ENCODE measurements at places on chromosomes 4 and X. TPM values are rescaled to one million over a fixed set of nuclear protein-coding genes. Genes with fewer than 3 reads are reported as not detected.

Gene C4orf33
- 18.3 TPM for total RNA-seq

Gene KLB
- not detected for total RNA-seq

Gene GAB1
- total RNA-seq = not detected

Gene DGKK
- total RNA-seq = not detected

Gene TRIML2
- not detected for total RNA-seq

Gene CENPE
- 35.8 TPM for total RNA-seq

Gene BMX
- not detected for total RNA-seq

Gene IRF2
- 31.2 TPM for total RNA-seq

Gene MAPK10
- total RNA-seq = 0.54 TPM

- DNase-seq = no peak
These were observed 1005.9 kb upstream of the PABPC4L start for GRCh38 chr4:135207531-135207930.

DNA sequence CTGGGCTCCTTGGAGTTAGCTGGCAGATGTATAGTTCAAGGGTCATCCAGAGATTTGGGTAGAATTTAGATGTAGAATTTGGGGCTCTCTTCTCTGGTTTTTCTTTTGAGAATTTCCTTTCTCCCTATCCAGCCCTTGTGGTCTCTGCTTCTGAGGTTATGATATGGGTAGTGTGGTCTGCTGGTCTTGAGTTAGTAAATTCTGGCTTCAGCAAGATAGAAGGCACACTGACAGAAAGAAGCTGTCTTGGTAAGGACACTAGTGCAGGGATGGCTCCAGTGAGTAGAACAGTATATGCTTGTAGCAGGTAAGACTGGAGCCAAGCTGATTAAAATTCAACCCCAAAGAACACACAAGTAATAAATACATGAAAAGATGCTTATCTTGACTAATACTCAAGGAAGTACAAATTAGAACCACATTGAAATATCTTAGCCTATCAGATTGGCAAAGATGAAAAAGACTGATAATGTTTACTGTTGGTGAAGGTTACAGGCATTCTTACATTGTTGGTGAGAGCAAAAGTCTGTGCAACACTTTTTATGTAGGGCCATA, 2.1 kb upstream of the IL9R start:
- DNase-seq = no peak

GRCh38 chr4:120001850-120002249, 64.8 kb downstream of the MAD2L1 start:
- DNase-seq = no peak

- DNase-seq = no peak
These were observed 72.8 kb downstream of the MANBA start for GRCh38 chr4:102687982-102688433.

DNA sequence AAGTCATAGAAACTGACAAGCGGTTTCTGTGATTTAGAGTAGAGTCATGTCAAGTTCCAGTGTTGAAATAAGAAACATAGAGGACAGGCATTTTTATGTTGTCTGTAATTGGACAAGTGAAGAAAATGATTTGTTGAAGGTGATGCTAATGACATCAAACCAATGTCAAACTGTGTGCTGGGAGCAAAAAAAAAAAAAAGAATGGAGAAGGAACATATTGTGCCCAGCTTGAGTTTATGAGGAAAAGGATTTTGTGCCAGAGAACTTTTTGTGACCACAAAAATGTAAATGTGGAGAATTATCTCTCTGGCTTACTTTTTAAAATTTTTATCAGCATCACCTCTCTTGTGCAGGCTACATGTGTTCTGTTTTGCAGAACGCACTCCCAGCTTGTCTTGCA, 495.7 kb downstream of the RAPGEF2 start:
- no peak for DNase-seq

DNA sequence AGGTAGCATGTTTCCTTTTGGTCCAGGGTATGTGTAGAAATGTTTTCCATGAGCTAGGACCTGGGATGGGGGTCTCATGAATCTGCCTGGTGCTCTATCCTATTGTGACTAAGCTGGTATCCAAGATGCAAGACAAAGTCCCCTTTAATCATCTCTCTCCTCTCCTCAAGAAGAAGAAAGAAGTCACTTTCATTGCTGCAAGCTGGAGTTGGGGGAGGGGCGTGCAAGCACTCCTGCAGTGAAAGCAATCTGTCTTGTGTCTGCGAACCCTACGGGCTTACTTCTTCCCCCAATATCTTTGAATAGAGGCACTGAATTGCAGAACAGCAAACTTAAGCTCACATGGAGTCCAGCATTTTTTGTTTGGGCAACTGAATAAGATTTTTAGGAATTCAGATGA, 27.2 kb upstream of the GRPR start:
- DNase-seq = no peak

GRCh38 chr4:121726642-121727268, 30.0 kb upstream of the ANXA5 start:
- peak; percentile 50 for DNase-seq

- DNase-seq = no peak
These were observed 52.5 kb downstream of the LHFPL1 start for GRCh38 chrX:112627206-112627605.

DNA sequence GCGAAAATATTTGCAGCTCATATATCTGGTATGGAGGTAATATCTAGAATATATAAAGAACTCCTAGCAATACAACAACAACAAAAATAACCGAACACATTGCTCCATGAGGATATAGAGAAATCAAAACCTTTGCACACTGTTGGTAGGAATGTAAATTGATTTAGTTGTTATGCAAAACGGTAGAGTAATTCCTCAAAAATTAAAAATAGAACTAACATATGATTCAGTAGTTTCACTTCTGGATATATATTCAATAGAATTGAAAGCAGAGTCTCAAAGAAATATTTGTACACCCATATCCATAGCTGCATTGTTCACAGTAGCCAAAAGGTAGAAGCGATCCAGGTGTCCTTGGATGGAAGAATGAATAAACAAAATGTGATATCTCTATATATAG, 203.0 kb upstream of the CNKSR2 start:
- DNase-seq = no peak

Data from naive thymus-derived CD4-positive, alpha-beta T cell (primary cell).